ENCODE measurements at places on chromosomes 6 and 20. TPM values are rescaled to one million over a fixed set of nuclear protein-coding genes. Genes with fewer than 3 reads are reported as not detected.

Gene RAB22A
- 14.4 TPM for total RNA-seq

DNA sequence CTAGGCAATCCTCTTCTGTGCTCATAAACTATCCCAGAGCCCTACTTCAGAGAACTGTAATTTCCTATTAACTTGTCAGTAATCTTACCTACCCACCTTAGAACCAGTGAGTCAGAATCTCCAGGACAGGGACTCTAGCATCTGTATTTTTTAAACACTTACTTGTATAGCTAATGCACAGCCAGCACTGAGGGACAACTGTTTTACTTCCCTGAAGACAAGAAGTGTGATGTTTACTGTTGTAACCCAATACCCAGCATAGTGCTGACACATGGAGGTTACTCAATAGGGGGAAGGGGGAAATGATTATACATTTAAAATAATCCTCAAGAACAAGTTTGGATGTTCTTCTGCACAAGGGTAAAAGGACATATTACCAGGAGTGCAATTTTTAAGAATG, 130.8 kb downstream of the BTBD9 start:
- DNase-seq = no peak

Gene CST4
- not detected for total RNA-seq

DNA sequence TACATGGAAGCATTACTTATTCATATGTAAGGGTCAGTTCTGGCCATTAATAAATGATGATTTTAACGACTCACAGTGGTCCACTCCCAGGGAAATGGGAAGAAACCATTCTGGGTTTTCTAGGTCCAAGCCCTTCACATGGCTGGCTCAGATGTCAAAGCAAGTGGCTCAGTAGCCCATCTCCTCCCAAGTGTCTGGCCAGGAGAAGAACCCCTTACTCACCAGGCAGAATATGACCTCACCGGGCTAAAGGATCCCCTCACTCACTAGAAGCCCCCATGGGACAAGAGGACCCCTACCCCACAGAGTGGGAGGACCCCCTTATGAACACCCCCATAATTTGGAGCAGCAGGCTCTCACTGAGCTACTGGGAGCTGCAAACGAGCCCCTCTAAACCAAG, 34.0 kb downstream of the PREX1 start:
- no peak for DNase-seq

DNA sequence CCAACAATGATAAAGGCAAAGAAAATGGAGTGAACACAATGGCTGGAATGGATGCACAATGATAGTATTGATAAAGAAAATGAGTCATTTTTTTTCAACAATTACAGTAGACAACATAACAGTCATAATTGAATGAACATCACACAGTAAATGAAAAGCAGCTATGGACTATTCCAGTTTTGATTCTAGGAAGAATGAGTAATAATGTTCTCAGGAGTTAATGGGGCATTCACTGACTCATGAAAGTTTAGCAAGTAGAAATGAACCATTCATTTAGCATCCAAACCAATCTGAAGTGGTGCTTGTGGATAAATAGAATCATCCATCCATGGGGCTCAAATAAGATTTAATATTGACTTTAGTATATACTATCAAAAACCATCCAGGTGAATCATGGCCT, 1029.5 kb upstream of the GJE1 start:
- DNase-seq = no peak

DNA sequence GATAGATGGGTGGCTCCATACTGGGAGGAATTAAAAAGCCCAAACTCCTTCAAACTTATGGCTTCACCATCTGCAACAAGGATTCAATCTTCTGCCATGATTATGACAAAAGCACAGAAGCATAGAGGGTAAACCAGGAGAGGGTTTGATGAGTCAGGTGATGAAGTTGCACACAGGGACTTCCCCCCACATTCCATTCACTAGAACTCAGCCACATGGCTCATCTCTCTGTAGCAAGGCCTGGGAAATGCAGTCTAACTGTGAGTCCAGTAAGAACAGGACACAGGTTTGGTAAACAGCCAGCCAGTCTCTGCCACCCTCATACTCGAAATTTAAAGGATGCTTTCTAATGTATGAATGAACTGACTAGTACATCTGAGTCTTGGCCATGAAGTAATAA, 142.9 kb downstream of the HIVEP2 start:
- no peak for DNase-seq

Gene CSE1L
- 58.8 TPM for total RNA-seq

GRCh38 chr6:108222504-108222903, 38.3 kb downstream of the SNX3 start:
- no peak for DNase-seq

Gene QKI
- total RNA-seq = 61.5 TPM

DNA sequence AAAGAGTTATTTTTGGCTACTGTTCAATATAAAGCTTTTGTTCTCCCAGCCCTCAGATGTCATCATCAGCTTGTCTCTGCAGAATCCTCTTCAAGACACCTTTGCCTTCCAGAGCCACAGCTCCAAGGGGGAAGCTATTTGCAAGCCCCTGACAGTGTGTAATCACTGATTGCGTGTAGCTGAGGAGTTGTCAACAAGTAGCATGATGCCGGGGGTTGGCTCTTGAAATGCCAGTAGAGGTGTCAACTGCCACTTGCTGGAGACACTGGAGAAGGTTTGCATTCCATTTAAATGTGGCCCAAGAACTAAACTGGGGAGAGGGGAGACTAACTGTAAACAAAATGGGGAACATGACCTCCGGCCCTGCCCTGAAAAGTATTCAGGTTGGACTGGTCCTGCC, 44.3 kb upstream of the PDYN start:
- DNase-seq = no peak

Gene FHL5
- not detected for total RNA-seq

DNA sequence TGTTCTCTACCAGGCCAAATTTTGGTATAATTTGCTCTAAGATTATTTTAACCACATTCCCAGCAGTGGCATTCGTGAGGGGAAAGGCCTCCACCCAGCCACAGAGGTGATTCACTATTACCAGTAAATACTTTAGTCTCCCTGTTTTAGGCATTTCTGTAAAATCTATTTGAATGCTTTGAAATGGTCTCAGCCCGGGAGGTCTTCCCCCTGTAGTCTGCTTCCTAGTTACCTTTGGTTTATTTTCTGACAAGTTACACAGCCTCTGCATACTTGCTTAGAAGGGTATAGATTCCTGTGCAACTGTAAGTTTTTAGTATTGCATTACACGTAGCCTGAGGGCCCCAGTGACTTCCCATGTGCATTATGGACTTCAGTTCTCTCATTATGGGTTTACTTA, 248.7 kb downstream of the C6orf118 start:
- no peak for DNase-seq

DNA sequence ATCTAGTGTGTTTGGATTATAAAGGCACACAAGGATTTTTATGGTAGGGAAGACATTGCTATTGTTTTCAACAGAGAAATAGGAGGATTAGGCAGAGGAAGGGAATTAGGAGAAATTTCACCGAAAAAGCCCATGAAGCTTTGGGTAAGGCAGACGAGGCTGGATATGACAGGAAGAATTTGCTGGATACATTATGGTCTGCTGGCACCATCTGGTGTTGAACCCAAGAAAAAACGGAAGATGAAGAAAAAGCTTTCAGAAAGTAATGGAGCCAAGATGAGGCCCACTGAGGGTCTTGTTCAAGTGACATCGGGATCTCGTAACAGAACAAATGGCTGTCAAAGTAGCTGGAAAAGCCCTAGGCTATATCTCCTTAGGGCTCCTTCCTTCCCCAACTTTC, 56.5 kb downstream of the OR2J2 start:
- no peak for DNase-seq

GRCh38 chr20:61668065-61668650, 397.5 kb downstream of the TAF4 start:
- no peak for DNase-seq
